ENCODE measurements at places on chromosomes 12 and 14. TPM values are rescaled to one million over a fixed set of nuclear protein-coding genes. Genes with fewer than 3 reads are reported as not detected.

GRCh38 chr12:96400631-96401075 is 414 bp upstream of the CDK17 start:
- peak; percentile 37 for DNase-seq

DNA sequence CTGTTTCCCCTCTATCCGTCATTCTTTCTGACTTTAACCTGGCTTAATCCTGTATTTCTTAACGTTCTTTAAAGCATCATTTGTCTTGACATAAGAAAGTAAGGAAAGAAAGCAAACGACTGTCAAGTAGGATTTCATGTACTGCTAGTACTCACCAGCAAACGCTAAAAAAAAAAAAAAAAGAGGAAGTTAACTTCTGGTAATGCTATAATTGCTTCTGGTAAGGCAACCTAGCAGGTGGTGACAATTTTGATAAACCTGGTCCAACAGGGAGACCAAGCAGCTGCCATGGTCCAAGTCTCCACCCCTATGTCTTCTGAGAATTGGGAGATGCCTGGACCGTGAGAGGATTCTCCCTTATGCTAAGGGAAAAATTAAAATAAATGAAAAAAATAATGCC is 306.6 kb downstream of the DAD1 start:
- no peak for DNase-seq

DNA sequence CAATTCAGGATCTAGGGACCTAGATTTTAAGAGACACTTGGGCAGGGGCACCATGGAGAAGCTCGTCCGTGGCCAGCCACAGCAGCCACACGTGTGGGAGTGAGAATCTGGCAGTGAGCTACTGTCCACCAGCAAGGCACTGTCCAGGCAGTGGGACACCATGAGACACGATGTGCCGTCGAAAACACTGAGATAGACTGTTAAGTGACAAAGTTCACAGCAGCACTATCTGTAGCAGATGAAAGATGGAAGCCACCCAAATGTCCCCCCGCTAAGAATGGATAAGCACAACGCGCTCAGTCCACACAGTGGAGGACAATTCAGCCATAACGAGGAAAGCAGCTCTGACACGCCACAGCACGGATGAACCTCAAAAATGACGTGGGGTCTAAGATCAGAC is 19.7 kb downstream of the RILPL1 start:
- no peak for DNase-seq

DNA sequence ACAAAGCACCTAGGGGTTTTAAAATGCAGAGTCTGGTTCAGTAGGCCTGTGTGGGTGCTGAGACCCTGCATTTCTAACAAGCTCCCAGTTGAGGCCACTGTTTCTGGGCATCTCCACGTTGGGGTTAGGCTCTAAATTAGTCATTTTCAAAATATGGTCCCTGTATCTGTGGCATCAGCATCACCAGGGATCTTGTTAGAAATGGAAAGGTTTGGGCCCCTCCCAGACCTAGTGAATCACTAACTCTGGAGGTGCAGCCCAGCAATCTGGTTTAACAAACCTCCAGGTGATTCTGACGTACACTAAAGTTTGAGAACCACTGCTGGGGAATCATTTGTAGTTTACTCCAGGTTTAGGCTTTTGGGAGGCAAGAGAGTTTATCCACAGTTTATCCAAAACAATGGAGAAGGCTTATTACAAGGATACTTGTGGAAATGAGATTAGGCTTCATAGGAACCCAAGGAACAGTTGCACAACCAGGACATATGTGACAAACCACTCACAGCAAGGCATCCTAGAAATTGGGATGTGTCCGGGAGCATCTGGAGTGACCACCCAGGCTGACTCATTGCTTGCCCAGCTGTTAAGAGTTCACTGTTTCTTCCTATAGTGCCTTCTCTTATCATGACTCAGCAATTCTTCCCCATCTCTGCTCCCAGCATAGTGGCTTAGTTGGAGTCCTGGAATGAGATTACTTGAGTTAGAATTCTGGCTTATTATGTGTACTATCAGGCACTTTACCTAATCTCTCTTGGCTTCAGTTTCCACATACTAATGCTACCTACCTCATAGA is 71.6 kb upstream of the STXBP6 start:
- DNase-seq: no peak

GRCh38 chr12:109446-109845 is 42.9 kb downstream of the IQSEC3 start:
- DNase-seq: no peak

Gene KRT74
- total RNA-seq: not detected

Gene ZBTB42
- 9.2 TPM for total RNA-seq
